H1 (cell line): ENCODE measurements at places on chromosomes 3 and 15.

DNA sequence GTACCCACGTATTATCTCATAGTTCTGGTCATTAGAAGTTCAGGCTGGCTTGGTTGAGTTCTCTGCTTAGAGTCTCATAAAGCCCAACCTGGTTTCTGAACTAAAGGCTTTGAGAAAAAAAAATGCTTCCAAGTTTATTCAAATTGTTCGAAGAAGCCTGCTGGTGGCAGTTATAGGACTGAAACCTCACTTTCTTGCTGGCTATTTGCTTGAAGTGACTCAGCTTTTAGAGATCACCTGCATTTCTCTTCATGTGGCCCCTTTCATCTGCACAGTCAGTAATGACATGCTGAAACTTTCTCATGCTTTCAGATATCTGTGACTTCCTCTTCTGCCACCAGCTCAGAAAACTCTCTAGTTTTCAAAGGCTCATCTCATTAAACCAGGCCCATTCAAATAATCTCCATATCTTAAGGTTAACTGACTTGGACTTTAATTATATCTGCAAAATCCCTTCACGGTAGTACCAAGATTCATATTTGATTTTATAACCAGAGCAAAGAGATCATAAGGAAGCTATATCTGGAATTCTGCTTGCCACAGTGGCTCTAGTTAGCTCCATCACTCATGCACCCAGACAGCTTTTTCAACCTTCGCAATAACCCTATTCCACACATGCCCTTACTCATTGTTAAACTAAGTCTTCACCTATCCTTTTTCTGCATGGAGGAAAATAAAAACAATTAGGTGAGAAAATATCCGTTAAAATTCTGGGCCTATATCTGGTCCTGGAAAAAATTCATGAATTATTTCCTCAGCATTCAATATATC is 433.8 kb upstream of the CBLB start:
- H3K36me3 ChIP-seq, result no peaks in the 10 kb centered on the region
- no peak for DNase-seq
- H3K4me3 ChIP-seq, result no peak overlapping the region
- H3K4me1 ChIP-seq, result no peaks in the 10 kb centered on the region
- H3K27me3 ChIP-seq, result no peaks in the 10 kb centered on the region

DNA sequence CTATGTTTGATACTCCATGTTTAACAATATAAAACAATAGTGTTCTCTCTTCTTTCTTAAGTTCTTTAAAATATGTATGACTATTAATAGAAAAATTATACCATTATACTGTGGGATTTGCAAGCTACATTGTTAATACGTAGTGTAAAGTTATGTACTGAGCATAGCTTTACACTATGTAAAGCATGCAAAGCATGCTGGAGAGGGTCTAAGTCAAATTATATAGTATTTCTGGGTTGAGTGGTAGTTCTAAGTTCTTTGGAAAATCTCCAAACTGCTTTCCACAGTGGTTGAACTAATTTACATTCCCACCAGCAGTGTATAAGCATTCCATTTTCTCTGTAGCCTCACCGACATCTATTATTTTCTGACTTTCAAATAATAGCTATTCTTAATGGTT is 253.0 kb downstream of the RAP2B start:
- DNase-seq, result no peak
- H3K27ac ChIP-seq, result no peak overlapping the region
- H3K4me3 ChIP-seq, result no peak overlapping the region
- no peaks in the 10 kb centered on the region for H3K36me3 ChIP-seq
- no peaks in the 10 kb centered on the region for H3K4me1 ChIP-seq
- no peaks in the 10 kb centered on the region for H3K27me3 ChIP-seq

- H3K27me3 ChIP-seq, result no peaks in the 10 kb centered on the region
- no peaks in the 10 kb centered on the region for H3K36me3 ChIP-seq
- H3K27ac ChIP-seq, result no peak overlapping the region
- H3K4me1 ChIP-seq, result no peaks in the 10 kb centered on the region
- no peak for DNase-seq
Observed at GRCh38 chr3:124648551-124648950, 81.7 kb upstream of the UMPS start.

GRCh38 chr3:54783611-54784010 is 144.2 kb downstream of the LRTM1 start:
- no peaks in the 10 kb centered on the region for H3K27me3 ChIP-seq
- H3K36me3 ChIP-seq, result no peaks in the 10 kb centered on the region
- H3K27ac ChIP-seq, result no peak overlapping the region
- no peak for DNase-seq
- peaks cover 7% of the 10 kb centered on the region for H3K4me1 ChIP-seq

DNA sequence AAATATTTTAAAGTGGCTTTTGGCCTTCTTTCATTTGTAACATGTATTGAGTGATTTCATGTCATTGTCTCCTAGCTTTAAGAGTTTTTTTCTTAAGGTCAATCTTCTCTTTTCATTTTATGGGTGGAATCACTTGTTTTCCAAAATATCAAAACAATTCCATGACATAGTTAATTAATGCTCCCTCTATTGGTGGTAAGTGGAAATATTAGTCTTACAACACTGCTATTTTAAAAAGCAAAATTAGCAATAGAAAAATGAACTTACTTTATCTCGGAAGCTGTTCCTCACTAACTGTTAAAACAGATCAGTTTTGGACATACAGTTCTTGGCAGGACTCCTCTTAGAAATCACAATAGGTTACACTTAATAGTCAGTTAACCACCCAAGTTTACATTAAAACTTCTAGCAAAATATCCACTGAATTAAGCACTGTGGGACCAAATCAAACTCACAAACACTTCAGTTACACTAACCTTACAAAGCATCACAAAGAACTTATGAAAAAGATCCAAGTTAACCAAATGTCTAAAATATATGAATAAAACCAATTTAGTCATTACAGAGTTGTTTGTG is 42.4 kb downstream of the TIGIT start:
- peaks cover 10% of the 10 kb centered on the region; the same call in 1 of the 2 replicates for H3K4me1 ChIP-seq
- no peak overlapping the region for H3K4me3 ChIP-seq
- no peak overlapping the region for H3K27ac ChIP-seq
- DNase-seq, result no peak
- no peaks in the 10 kb centered on the region for H3K36me3 ChIP-seq
- H3K27me3 ChIP-seq, result no peaks in the 10 kb centered on the region

DNA sequence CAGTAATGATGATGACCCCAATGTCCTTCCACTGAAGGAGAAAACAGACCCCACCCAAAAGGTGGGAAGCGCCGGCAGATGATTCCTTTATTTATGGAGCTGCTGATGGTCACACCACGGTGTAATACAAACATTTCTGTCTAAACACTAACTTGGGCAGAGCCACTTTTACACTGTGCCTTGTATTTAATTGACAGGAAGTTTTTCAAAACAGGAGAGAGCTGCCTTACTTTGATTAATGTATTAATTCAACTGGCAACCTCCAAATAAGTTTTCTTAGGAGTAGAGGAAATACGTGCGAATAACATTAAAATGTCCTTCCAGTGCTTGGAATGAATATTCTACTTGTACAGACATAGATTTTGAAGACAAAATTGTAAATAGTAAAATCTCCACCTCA is 70.4 kb downstream of the WWTR1 start:
- no peaks in the 10 kb centered on the region for H3K27me3 ChIP-seq
- no peak overlapping the region for H3K4me3 ChIP-seq
- H3K27ac ChIP-seq, result no peak overlapping the region
- H3K4me1 ChIP-seq, result 0 out of 2 replicates have a peak, but pooled peaks cover 2% of the 10 kb centered on the region

DNA sequence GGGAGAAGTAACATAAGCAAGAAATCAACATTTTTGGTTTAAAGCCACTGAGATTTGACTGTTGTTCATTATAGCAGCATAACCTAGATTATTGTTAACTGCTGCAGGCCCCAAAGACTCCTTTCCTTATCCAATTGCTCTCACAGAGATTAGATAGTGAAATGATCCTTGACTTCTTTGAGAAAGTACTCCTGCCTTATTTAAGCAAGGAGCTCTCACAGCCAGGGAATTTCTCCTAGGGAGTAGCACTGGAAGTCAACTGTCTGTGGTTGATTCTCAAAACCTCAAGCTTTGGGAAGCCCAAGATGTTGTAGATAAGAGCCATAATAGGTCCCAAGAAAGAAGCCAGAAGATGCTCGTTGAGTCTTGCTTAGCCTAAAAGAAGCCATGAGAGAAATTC is 151.8 kb upstream of the TSC22D2 start:
- no peaks in the 10 kb centered on the region for H3K27me3 ChIP-seq
- no peaks in the 10 kb centered on the region for H3K4me1 ChIP-seq
- H3K36me3 ChIP-seq, result no peaks in the 10 kb centered on the region
- H3K27ac ChIP-seq, result no peak overlapping the region
- DNase-seq, result no peak
